Esophagus muscularis mucosa (tissue), 4 donors: ENCODE measurements at places on chromosomes 11 and 22. TPM values are rescaled to one million over a fixed set of nuclear protein-coding genes. Genes with fewer than 3 reads are reported as not detected.
A peak's percentile ranks its signal among the peaks of the same experiment; 100 is the strongest.

- no peak overlapping the region for H3K4me3 ChIP-seq
- no peak overlapping the region for H3K27ac ChIP-seq
- no peaks in the 10 kb centered on the region for H3K27me3 ChIP-seq
- peaks cover 19% of the 10 kb centered on the region for H3K4me1 ChIP-seq
These were observed 327.7 kb downstream of the DLG2 start for GRCh38 chr11:85299258-85299942.

GRCh38 chr11:68596231-68596630 is 88.1 kb upstream of the GAL start:
- no peak for DNase-seq
- no peak overlapping the region for H3K27ac ChIP-seq
- H3K4me1 ChIP-seq: no peaks in the 10 kb centered on the region
- H3K27me3 ChIP-seq: no peaks in the 10 kb centered on the region
- H3K4me3 ChIP-seq: no peak overlapping the region
- peaks cover 81% of the 10 kb centered on the region for H3K36me3 ChIP-seq

DNA sequence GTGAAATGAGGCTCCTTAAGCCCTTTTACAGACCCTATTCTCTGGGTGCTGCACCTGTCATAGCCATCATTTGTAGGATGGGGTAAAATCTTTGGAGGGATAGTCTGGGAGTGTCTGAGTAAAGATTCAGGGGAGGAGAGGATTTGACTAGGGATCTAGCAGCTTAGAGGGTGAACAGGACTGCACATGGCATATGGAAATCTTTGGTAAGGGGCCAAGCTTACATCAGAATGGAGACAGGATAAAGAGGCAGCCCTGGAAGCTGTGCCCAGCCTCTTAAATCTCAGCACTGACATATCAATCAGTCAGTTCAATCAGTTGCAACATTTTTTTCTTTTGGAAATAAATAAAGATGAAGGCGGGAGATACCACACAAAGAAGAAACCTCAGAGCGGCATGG is 301.8 kb upstream of the CADM1 start:
- no peaks in the 10 kb centered on the region for H3K36me3 ChIP-seq
- H3K27ac ChIP-seq: no peak overlapping the region

DNA sequence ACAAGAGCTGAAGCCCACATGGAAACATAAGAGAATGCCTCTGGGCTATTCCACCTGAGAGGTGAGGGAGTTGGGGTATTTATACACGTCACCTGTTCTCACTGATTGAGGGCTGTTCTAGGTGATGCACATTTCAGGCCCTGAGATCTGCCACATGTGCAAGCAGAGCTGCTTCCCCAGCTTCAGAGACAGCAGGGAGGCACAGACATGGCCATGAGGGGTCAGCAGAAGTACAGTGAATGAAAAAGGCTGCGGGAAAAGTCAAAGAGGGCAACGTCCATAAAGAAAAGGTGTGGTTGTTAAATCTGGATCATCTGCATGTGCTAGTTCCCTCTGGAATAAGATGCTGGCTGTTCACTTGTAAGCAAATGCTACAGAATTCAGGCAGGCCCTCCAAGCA is 75.4 kb downstream of the GAB4 start:
- no peaks in the 10 kb centered on the region for H3K4me1 ChIP-seq
- no peaks in the 10 kb centered on the region for H3K36me3 ChIP-seq
- no peak overlapping the region for H3K27ac ChIP-seq
- no peak overlapping the region for H3K4me3 ChIP-seq

- peak overlapping the region; percentile 100 for H3K27ac ChIP-seq
- H3K4me3 ChIP-seq: peak overlapping the region; percentile 86
- H3K27me3 ChIP-seq: no peaks in the 10 kb centered on the region
These were observed 80.7 kb upstream of the PPARA start for GRCh38 chr22:46069521-46070214.

- peak within 1 kb of the TSS; percentile 22 for H3K4me3 ChIP-seq
- no peaks in the 10 kb centered on the region for H3K36me3 ChIP-seq
- no peak for DNase-seq
These were observed at the start of gene ABCC8 for GRCh38 chr11:17476317-17477083. ABCC8 (minus strand) TSS chr11:17476845; CDS start chr11:17476776, 69 bp downstream.

DNA sequence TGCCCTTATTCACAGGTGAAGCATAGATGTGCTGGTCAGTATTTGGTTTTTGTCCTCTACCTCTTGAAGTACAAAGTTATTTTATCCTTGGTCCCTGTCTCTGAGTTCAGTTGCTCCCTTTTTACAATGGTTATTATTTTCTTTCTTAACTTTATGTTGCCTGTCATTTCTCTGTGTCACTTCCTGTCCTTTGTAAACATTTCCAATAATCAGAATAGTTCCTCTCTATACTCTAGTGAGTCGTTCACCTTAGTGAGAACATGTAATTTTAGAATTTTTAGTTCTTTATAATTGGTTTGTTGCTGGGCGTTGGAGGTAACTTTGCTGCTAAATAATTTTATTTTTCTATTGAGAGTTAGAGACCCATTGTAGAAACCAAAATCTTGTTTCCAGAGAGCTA is 16.0 kb downstream of the CSTPP1 start:
- no peak for DNase-seq
- H3K27ac ChIP-seq: no peak overlapping the region
- H3K27me3 ChIP-seq: no peaks in the 10 kb centered on the region
- H3K4me1 ChIP-seq: no peaks in the 10 kb centered on the region

DNA sequence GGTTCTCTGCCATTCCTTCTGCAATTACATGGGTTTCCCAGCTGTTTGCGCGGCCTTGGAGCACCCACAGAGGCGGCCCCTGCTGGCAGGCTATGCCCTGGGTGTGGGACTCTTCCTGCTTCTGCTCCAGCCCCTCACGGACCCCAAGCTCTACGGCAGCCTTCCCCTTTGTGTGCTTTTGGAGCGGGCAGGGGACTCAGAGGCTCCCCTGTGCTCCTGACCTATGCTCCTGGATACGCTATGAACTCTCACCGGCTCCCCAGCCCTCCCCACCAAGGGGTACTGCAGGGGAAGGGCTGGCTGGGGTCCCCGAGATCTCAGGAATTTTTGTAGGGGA is 2.6 kb downstream of the RCE1 start:
- DNase-seq: no peak
- H3K27me3 ChIP-seq: no peaks in the 10 kb centered on the region
- no peak overlapping the region for H3K27ac ChIP-seq
- peaks cover 34% of the 10 kb centered on the region for H3K4me1 ChIP-seq
- no peak overlapping the region for H3K4me3 ChIP-seq

DNA sequence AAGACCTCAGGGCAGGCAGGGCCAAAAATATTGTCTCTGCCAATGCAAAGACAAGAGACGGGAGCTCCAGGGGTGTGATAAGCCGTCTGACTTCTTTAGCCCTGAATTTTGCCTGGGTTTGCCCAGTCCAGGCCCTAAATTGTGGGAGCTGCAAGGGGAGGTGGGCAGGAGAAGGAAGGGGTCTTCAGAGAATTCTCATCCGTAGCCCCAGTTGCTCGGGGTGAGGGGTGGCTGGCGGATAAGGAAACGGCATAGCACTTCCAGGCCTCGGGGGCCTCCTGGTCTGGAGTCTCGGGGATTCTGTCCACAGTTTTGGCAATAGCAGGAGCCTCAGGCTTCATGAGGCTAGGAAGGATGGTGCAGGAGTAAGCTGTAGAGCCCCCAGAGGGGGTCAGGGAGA is 7.4 kb downstream of the CD5 start:
- H3K27ac ChIP-seq: no peak overlapping the region
- DNase-seq: no peak
- no peaks in the 10 kb centered on the region for H3K27me3 ChIP-seq

- no peak for DNase-seq
These were observed 21.7 kb upstream of the PDGFB start for GRCh38 chr22:39266398-39267030.

GRCh38 chr22:17303840-17304779 is 65.2 kb upstream of the CECR2 start:
- DNase-seq: no peak
- H3K4me3 ChIP-seq: no peak overlapping the region
- H3K27ac ChIP-seq: no peak overlapping the region
- no peaks in the 10 kb centered on the region for H3K4me1 ChIP-seq
- no peaks in the 10 kb centered on the region for H3K36me3 ChIP-seq

CSRP3 gene
- not detected for total RNA-seq

RIMBP3B gene
- not detected for total RNA-seq

PLAAT4 gene
- total RNA-seq: 28.0 TPM

NLRX1 gene
- total RNA-seq: 27.7 TPM

PGR gene
- total RNA-seq: 13.4 TPM

MGAT3 gene
- 2.6 TPM for total RNA-seq

KCTD14 gene
- 2.6 TPM for total RNA-seq

MYBPC3 gene
- not detected for total RNA-seq
